ENCODE measurements at places on chromosomes 7 and 10.
A peak's percentile ranks its signal among the peaks of the same experiment; 100 is the strongest.

DNA sequence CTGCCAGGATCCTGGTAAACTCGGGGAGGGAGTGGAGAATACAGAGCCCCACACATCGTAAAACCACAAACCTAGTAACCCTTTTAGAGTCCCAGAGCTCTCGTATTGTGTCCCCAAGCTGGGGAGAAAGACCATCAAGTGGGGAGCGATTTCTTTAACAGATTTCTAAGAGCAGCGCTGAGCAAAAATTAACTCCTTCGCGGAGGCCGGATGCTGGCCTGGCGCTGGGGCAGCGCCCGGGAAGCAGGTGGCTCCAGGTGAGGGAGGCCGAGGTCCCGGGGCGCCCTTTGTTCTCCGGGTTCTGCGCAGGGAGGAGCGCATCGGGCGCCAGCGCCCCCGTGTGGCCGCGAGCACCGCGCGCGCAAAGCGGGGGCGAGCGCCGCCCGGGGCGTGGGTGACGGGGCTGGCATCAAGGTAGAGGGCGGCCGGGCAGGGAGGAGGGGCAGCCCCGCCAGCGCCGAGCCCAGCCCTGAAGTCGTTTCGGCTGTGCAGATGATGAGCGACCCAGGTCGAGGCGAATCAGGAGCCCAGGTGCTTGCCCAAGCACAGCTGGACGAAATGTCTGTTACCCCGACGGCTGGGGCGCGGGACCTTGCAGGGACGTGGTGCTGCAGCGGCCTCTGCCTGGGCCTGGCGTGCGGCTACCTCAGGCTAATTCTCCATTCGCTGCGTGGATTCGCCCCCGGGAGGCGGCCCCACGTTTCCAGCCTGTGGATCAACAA, 10.4 kb upstream of the FGFR2 start:
- DNase-seq: peak; percentile 21

- no peak for DNase-seq
Measured at GRCh38 chr7:85413718-85414117, 226.9 kb upstream of the SEMA3D start.

- DNase-seq: no peak
Measured at GRCh38 chr7:45174966-45175765, 17.6 kb downstream of the RAMP3 start.

DNA sequence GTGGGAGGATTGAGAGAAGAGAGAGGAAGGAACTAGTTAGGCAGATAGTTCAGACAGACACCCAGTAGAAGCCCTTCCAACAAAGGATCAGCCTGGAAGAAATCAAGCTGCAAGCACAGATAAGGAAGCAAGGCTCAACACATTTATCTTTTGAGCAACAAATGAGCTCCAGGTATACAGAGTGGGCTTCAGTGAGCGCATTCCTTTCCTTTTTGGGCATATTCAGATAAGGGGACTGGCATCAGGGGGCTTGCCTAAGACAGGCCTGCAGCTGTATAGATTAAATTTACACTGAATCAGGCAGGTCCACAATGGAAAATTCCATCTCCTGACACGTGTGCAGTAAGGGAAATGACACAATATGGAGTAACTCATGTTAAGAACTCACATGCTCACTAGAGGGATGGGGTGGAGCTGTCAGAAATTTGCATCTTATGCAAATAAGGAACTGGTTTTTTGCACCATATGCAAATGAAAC, 147.2 kb downstream of the AKR1D1 start:
- no peak for DNase-seq

- no peak for DNase-seq
Measured at GRCh38 chr10:5698062-5698461, 13.4 kb downstream of the TASOR2 start.

GRCh38 chr10:19252531-19252930, 203.9 kb downstream of the MALRD1 start:
- no peak for DNase-seq

GRCh38 chr7:102988088-102988487, 75.3 kb downstream of the LRRC17 start:
- DNase-seq: no peak

DNA sequence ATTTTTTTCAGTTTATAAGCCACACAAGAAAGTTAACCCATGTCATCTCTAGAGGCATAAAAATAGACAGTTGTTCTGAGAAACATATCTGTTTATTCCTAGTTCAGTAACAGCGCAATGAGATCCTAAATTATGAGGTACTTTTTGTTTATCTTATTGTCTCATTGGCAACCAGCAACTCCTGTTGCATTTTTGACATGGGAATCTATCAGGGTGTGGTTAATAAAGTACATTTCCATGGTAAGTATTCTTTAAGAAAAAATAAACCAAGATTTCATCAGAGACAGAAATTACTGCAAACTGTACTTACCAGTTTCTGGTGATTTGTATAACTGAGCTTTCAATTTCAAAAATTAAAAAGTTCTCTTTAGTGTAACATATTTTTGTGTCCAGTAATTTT, 9.0 kb downstream of the FAS start:
- DNase-seq: no peak

GRCh38 chr7:37251222-37251621, 197.4 kb downstream of the ELMO1 start:
- DNase-seq: no peak

DNA sequence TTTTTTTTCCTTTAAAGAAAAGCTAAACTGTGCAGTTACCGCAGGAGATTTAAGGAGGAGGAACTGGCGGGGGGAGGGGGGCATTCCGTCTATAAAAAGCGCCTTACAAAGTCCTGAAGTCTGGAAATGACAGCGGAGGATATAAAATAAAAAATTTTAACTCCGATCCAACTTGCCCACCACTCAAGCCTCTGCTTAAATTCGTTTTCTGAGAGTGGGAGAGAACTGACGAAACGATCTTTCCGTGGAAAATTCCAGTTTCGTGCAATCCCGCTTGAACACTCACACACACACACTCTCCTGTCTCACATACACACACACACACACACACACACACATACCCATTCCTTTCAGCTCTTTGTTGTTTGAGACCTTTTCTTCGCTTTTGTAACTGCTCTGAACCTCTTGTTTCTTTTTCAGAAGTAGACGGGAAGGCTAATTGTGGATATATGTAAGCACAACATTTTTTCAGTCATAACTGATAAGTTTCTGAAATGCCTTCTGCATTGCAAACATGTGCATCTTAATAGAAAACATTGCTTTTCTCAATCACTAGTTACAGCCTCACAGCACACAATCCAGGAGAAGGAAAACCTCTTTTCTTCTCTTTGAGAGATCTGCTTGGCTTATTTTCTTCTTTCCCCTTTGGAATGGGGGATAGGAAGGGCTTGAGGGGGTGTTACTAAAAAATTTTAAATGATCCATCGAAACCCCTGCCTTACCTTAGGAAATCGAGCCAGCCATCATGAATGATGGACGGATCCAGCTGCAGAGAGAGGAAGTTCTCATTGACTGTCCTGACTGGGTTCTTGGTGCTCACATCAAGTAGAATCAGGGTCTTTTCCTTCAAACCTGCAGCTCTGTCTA, 628 bp downstream of the HPSE2 start:
- DNase-seq: no peak

DNA sequence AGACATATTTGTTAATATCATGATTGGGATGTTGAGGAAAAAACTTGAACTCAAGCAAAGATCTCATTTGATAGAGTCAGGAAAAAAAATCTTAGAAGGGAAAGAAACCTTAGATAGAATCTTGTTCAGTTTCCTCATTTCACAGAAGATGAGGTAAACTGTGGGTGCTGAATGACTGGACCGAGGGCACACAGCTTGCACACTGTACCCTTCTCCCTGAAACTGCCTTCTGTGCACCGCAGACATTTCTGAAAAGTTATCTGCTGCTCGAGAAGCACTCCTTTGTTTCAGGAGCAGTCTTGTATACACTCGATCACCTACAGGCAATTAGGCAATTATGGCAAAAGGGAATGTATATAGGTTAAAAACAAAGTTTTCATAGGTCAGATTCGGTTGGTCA, 167.4 kb downstream of the SKAP2 start:
- no peak for DNase-seq

DNA sequence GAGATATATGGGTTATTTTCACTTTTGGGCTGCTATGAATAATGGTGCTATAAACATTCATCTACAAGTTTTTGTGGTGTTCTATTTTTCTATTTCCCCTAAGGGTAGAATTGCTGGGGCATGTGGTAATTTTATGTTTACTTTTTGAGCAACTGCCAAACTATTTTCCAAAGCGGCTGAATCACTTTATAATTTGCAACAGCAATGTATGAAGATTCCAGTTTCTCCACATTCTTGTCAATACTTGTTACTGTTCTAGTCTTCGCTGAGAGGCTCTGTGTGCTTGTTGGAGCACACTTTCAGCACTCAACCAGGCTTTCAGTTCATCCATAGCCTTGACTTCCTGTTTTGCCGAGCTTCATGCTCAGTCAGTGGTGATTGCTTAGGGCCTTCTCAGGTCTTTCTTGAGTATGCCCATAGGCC, 39.0 kb downstream of the ADK start:
- DNase-seq: no peak

DNA sequence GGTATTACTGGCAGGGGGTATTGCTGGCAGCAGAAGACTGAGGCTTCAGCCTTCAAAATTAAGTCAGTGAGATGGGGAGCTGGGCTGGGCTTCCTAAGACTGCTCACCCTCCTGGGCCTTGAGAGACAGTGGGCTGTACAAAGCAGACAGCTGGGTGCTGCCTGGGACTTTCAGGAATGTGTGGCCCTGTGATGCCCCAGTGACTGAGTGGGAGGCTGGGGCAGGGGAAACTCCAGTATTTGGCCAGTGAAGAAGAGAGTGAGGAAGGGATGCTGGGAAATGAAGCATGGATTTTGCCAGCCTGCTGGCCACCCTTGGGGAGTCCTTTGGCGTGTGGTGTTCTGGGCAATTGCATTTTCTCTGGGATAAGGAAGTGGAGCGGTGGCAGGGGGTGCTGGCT, 442 bp downstream of the ANKRD2 start:
- no peak for DNase-seq

DNA sequence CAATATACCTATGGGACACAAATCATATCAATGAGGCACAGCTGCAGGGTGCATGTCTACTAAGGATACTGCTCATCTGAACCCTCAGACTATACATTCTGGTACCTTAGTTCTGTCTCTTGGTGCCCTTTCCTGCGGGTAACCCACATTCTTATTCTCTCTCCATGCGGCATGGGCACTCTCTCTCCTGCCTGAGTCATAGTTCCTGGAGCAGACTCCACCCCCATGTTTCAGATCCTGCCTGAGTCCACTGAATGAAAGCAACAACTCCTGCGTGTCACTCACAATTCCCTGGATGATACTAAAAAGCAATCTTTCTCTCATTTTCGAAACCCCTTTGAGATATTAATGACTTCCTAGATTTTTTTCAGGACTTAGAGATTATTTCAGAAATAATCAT, 653.1 kb upstream of the C7orf33 start:
- no peak for DNase-seq

GRCh38 chr7:98875501-98875900, 2.8 kb upstream of the TRRAP start:
- DNase-seq: no peak

- DNase-seq: no peak
Measured at GRCh38 chr7:76216381-76217082, 14.8 kb downstream of the SRRM3 start.

DNA sequence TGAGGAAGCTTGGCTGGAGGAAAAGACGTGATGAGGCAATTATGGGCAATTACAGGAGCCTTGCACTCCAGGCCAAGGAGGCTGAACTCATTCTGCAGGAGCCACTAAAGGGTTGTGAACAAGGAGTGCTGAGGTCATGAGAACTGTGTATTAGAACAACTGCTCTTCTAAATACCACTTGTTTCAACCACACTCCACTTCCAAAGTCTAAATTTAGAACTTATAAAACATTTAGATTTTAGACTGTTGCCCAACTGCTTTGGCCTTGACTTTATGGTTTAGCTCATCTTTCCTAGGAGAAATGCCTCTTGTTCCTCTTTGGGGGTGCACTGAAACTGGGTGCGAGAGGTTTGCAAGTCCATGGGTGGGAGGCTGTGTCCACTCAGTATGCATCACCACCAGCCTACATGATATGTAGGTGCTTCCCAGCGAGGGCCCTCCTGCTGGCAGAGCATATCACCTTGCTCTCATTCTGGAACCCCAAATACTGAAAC, 199.7 kb upstream of the AOAH start:
- no peak for DNase-seq

- DNase-seq: no peak
Measured at GRCh38 chr7:157699357-157700013, 362.7 kb downstream of the DNAJB6 start.

DNA sequence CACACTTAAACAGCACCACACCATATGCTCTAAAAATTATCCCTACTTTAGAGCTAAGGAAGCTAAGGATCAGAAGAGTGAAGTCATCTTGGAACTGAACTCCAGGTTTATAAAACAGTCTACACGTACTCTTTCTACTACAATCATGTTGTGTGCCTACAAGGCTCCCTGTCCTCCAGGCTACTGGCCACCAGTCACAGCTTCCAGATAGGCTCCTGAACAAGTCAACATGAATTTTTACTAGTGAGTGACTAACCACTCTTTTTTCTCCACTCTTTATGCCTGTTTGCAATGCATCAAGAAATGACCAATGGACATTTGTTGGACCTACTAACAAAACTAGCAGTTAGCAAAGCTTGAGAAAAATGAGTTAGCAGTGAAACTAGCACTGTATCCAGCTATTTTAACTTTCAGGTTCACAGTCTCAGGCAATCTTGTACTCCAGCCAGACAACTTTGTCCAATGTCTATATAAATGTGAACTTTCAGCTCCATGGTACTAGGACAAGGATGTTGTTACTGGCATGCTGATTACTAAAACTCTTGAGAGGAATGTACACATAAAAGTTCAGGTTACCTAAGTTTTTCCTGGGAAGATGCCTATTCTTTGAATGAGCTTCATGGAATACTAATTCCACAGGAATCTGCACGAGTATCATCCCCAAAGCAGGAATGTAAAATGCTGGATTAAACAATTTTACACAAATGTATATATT, 180.0 kb downstream of the BTAF1 start:
- DNase-seq: no peak

GRCh38 chr7:101747879-101748345, 69.5 kb upstream of the CUX1 start:
- DNase-seq: no peak

DNA sequence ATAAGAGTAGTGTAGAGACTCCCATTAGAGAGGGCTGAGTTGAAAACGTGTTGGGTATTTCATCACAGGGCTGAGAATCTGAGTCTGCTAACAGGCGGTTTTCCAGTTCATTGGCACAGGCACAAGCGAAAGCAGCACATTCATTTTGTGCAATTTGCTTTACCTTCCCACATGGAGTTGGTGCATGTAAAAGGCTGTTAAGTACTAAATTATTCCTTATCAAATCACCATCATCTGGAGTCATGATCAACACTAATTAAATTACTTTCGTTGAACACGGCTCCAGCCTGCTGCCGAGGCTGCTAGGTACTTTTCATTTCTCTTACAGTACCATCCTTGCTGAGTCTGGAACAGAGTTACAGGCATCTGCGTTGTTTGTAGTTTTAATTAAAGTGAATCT, 43.8 kb downstream of the ETV1 start:
- no peak for DNase-seq
